ENCODE measurements at places on chromosomes 7 and 10.
A peak's percentile ranks its signal among the peaks of the same experiment; 100 is the strongest.

- no peak for DNase-seq
These were observed 34.2 kb upstream of the LAMB1 start for GRCh38 chr7:108037140-108037539.

DNA sequence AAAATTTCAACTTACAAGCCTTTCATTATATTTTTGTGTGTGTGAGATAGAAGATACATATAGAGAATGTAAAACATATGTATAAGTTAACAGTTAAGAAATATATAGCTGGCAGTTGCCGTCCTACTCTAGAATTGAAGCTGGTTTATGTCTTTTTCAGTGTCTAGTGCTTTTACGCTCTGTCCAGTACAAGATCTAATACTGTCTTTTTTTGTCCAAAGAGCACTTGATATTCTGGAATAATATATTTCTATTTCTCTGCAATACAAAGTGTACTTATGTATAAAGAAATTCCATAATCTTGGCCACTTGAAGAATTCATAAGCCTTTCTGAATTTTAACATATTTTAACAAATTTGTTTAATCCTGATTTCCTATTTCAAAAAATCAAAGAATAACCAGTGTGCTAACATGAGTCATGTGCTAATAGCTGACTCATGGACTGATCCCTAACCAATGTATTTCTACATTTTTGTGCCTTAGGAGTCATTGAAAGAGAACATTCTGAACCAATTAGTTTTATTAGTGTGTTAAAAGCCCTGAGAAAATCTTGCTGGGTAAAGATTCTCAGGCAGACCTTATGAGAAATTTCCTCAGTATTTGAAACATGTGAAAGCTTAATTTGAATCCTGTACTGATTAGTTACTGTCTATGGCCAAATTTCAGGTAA lies 73.2 kb upstream of the CCAR1 start:
- DNase-seq: no peak

DNA sequence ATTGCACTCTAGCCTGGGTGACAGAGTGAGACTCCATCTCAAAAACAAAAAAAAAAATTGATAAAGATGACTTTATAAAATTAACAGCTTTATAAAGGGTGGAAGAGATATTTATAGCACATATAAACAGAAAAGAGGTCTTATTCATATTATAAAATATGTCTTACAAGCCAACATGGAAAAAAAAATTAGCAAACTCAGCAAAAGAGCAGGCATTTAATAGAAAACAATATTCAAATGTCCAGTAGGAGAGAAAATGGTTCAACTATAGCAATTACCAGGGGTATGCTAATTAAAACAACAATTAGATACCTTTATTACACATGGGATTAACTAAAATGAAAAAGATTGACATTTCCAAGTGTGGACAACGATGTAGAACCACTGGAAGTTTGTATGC lies 929.1 kb downstream of the REEP3 start:
- no peak for DNase-seq

GRCh38 chr10:88557658-88558057 lies 25.5 kb downstream of the RNLS start:
- DNase-seq: no peak

- DNase-seq: no peak
These were observed 111.0 kb downstream of the KAT6B start for GRCh38 chr10:74937266-74937856.

DNA sequence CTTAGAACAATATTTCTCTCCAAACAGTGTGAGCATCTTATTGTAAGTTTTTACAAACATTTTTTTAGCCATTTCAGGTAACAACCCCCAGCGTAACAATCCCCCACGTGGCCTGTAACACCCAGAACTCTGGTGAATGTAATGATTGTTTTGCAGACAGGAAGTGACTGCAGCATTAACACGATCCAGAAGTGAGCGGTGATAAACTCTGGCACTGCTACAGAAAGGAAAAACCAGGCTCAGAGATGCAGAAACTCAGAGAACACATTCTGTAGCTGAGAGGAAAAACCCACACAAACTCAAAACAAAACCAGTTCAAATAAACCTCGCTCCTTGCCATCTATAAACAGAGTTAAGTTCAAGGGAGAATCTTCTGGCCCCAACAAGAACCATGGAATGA lies 285.7 kb downstream of the FGFR2 start:
- no peak for DNase-seq

DNA sequence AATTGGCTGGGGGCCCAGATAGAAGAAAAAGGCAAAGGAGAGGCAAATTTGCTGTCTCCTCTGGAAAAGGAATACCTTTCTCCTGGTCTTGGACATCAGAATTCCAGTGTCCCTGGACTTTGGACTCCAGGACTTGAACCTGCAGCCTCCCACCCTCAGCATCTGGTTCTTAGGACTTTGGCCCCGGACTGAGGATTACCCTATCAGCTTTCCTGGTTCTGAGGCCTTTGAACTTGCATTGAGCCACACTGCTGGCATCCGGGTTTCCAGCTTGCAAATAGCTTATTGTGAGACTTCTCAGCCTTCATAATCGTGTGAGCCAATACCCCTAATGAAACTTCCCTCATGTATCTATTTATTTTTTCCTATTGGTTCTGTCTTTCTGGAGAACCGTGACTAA lies 68.3 kb downstream of the DNAH11 start:
- no peak for DNase-seq

DNA sequence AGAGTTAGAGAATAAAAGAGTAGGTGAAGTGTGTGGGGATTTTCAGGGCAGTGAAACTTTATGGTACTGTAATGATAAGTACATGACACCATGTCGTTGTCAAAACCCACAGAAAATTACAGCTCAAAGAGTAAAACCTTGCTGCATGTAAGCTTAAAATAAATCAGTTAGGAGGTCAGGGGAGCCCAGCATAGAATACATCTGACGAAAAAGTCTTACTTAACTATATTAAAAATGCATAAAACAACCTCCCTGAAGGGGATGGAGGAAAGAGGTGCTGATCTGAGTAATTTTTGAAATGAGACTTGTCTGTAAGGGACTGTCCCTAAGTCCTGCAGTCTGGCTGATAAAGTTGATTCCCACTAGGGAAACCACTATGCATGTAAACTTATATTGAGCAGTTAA lies 49.8 kb upstream of the AKR1E2 start:
- peak; percentile 39 for DNase-seq

GRCh38 chr7:327991-328702 lies 38.2 kb downstream of the FOXL3 start:
- no peak for DNase-seq

DNA sequence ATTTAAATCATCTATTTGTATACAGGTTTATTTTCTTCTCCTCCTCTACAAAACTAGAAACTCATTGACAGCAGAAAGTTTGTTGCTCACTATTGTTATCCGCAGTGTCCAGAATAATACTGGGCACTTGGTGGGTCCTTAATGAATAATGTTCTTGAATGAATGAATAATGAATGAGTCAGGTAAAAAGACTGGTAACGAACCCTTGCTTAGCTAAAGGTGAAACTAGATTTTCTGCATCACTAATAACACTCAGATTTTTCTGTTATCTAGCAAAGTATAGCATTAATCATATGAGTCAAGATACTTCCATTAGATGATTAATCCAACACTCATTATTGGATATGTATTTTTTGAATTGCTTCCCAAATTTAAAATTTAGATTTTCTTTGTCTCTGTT lies 953.2 kb downstream of the SORCS3 start:
- no peak for DNase-seq

GRCh38 chr7:31000161-31000693 lies 36.5 kb downstream of the GHRHR start:
- DNase-seq: no peak

Measured in activated CD4-positive, alpha-beta T cell treated with anti-CD3 and anti-CD28 coated beads, Interleukin-2, amount 50 U/mL, for 16 hours (primary cell).